Muscle of arm (tissue), 14 donors: ENCODE measurements at places on chromosomes 1 and 21.
A peak's percentile ranks its signal among the peaks of the same experiment; 100 is the strongest.

GRCh38 chr1:208524376-208524775 lies 280.2 kb upstream of the PLXNA2 start:
- no peak for DNase-seq

GRCh38 chr1:39130325-39130724 lies 74.2 kb upstream of the MACF1 start:
- DNase-seq: no peak

DNA sequence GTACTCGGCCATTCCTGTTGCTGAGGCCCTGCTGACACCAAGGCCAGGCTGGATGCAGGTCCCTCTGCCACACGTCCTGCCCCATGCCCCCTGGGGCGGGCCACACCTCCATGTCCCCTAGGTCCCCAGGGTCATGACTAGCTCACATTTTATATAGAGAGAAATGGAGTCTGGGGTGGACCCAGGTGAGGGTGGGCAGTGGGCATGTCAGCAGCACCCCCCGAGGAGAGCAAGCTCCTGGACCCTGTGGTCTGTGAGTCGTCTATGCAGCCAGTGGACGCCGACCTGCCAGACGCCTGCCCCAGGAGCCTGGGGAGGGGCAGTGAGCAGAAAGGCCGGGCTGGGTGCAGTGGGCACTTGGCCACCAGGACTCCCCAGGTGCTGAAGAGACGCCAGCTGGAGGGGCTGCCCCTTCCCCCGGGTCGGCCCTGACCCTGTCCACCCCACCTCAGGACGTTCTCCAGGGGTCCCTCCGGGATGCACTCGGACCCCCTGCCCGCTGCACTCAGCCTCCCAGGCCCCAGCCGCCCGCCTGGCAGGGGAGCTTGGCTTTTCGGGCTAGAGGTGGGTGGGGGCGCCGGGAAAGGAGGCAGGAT lies 15.9 kb downstream of the SAMD11 start:
- DNase-seq: no peak

- no peak for DNase-seq
These were observed 59.0 kb downstream of the SLX9 start for GRCh38 chr21:44998621-44999427.

DNA sequence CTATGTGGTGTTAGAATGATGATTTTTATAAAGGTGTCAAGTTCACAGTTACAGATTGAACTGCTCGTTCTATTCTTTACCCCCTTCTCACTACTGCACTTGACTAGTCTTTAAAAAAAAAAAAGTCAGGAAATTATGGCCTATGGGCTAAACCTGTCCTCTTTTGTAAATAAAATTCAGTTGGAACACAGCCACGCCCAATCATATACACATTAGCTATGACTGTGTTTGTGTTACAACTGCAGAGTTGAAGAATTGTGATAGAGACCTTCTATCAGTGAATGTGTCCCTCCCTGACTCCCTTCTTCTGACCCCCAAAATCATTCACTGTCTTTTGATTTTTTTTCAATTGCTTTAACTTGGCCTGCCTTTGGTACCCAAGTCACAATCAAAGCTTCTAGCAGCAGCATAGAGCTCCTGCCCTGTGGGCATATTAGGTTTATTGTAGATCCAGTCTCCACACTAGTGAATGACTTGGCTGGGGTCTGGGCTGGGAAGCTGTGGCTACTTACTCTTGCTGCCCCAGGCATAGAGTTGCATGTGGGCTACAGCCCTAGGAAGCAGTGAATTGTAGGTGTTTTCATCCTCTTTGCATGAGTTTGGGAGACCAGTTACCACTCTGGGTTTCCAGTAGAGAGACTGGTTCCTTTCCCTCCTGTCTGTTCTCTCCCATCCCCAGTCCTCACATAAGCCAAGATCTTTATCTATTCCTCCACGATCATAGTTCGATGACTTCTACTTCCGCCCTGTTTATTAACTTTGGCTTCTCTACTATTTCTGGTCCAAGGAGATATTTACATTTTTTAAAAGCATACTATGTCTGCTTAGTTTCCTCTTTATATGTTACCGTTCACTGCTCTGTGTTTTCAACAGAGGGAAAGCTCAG lies 249.9 kb downstream of the FMN2 start:
- no peak for DNase-seq

GRCh38 chr21:37145635-37146111 lies 72.6 kb downstream of the TTC3 start:
- no peak for DNase-seq

GRCh38 chr1:143660354-143660941 lies 311.3 kb downstream of the FAM72C start:
- DNase-seq: no peak

GRCh38 chr1:11178021-11179015 lies 10.8 kb upstream of the ANGPTL7 start:
- DNase-seq: no peak

DNA sequence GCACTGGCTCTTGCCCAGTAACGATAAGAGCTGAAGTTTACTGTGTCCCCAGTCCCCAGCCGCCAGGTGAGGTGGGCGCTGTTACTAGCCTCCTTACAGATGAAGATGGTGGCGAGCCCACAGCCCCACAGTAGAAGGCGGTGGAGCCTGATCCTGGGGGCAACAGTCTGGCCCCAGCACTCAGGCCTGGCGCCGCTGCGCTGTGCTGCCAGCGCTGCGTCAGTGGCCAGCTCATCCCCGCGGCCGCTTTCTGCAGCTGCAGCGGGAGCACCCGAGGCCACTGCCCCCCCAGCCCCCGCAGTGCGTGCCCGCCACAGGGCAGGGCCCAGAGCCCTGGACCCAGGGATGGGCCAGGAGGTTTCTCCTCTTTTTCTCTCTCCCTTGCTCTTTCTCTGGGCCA lies 13.3 kb downstream of the H6PD start:
- no peak for DNase-seq

GRCh38 chr1:15847893-15848142 lies 311 bp downstream of the SPEN start:
- DNase-seq: no peak

- no peak for DNase-seq
These were observed 28.8 kb upstream of the MTF1 start for GRCh38 chr1:37888022-37888700.

DNA sequence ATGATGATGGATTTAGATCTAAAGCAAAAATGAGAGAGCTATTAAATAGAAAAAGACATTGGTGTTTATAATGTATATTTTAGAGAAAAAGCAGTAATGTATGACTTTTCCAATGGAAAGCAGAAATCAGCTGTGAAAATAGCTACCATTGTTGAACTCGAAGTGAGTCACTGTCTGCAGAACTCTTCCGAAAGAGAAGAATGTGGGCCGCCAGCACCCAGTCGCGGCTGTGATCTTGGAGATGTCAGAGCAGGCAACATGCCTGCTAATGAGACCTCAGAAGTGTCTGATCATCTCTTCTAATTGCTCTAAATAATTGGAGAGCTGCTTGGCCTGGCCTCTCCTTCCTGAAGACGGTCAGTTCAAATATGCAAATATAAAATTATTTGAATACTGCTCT lies 333.6 kb upstream of the RUNX1 start:
- DNase-seq: no peak

DNA sequence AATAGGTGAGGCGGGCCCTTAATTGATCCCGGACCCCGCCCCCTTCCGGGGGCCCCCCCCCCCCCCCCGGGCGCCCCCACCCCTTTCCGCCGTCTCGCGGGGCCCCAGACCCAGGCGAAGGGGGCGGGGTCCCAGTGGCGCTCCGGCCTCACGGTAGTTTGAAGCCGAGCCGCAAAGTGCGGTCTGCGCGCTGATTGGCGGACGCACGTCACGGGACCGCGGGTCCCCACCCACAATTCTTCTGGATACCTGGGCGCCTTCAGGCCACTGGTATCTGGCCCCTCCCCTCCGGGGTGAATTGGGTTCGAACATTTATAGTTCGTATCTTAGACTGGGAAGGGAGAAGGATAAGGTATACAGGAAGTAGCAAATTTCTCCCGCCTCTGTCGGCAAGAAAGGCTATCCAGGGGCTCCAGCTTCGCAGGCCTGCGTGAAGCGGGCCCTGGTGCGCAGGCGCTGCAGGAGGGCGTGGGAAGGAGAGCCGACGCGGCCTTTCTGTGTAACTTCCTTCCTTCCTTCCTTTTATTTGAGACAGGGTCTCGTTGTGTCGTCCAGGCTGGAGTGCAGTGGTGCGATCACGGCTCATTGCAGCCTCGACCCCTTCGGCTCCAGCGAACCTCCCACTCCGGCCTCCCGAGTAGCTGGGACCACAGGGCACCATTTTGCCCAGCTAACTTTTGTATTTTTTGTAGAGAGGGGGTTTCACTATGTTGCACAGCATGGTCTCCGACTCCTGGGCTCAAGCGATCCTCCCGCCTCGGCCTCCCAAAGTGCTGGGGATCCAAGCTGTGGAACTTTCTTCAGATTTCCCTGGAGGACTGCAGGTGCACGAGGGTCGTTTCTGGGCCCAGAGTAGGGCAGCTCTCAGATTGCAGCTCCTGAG lies 564 bp upstream of the HMGN1 start:
- peak; percentile 96 for DNase-seq

- no peak for DNase-seq
These were observed 605.7 kb downstream of the MATN1 start for GRCh38 chr1:30117685-30118084.

- DNase-seq: no peak
These were observed 5.3 kb downstream of the PTTG1IP start for GRCh38 chr21:44867999-44868700.

GRCh38 chr1:184300446-184300845 lies 86.4 kb upstream of the C1orf21 start:
- DNase-seq: no peak

- no peak for DNase-seq
These were observed 6.9 kb downstream of the PDE4B start for GRCh38 chr1:65799601-65800000.

DNA sequence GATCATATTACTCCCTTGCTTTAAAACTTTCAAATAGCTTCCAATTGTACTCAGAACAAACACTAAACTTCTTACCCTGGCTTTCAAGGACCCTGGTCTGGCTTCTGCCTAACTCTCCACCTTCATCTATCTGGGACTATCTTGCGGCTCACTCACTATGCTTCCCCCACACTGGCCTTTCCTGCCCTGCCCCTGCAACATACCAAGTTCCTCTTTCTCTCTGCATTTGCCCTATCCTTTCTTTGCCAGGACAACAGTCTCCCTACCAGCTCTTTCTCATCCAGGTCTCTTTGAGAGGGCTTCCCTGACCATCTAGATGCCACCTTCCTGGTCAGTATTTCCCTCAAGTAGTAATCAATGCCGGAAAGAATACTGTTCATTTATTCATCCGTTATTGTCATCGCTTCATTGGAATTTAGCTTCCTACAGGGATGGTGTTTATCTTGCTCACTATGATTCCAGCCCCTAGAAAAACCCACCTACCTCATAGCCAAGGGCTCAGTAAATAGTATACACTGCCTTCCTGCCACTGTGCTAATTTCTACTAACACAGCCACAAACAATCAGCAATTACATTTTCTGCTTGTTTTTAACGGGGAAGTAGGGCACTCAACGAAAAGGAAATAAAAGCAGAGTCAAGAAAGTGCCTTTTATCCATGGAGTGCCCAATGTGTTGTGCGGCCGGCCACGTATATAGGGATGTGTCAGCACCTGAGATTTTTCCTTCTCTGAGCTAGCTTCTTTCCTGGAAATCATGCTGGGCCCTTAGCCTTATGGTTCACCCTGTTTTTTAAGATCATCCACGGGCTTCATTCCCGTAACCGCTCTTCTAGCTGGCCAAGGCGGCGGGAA lies 521 bp upstream of the CDC7 start:
- DNase-seq: no peak

GRCh38 chr1:21361506-21361905 lies 71.2 kb upstream of the ECE1 start:
- no peak for DNase-seq

DNA sequence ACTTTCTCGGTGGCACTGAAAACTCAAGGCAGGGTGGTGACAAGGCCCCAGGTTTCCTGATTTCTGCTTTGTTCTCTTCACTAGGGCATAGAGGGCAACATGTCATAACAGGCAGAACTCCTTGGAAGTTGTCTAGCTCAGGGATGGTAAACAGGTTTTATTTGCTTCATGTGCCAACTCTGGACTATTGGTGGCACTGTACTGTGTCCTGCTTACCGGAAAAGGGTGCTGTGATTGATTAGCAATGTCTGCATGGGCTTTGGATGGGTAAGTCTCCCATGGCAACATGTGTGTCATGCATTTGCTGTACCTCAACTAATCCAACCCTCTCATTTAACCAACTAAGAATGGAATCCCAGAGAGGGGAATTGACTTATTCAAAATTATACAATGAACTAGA lies 70.7 kb upstream of the USP24 start:
- DNase-seq: no peak

- no peak for DNase-seq
These were observed 469.5 kb upstream of the VAMP3 start for GRCh38 chr1:7301664-7301981.

DNA sequence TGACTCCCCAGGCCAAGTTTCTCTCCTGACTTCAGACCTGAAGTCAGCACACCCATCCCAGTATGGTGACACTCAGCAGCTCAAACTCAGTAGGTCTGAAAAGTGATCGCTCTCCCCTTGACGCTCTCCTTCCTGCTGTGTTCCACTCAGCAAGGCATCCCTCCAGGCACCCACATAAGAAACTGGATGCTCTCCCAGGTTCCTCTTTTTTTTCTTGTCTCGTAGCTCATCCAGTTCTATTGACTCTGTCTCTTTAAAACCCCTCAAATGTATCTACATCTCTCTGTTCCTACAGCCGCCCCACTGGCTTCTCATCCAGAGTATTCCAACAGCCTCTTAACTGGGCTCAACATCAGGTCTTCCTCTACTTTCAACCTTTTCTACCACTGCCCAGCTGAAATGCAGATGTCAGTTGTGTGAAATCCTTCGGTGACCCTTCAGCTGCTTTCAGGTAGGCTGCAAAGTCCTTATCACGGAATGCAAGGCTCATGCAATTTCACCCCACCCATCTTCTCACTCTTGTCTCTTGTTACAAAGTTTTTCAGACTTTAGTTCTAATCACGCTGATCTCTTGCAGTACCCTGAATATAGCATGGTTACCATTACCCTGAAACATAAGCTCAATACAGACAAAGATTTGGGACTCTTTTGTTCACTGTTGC lies 286.2 kb upstream of the POU3F1 start:
- no peak for DNase-seq

GRCh38 chr1:247241691-247242090 lies 14.2 kb upstream of the VN1R5 start:
- no peak for DNase-seq

GRCh38 chr1:18200918-18201317 lies 93.3 kb downstream of the IGSF21 start:
- DNase-seq: no peak
